Activated naive CD4-positive, alpha-beta T cell (primary cell): ENCODE measurements at places on chromosomes 11 and 22.

GRCh38 chr22:39955675-39956074 lies 4.5 kb upstream of the TMA7B start:
- no peak for DNase-seq

DNA sequence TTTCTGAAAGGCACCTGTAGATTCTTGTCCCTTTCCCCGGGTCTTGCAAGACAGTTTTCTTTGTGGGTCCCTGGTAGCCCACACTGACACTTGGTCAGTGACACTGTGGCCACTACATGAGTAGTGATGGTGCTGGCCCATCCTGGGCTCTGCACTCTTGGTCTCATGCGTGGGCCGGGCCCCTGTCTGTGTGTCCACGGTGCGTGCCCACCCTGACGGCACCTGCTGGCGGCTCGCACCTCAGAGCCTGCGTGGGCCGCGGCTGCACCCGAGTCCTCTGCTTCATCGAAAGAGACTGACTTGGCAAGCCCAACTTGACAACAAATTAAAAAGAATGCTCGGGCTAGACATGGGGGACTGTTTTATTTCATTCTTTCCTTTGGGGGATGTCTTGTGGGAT lies 37.5 kb downstream of the ADAMTS15 start:
- DNase-seq: no peak

DNA sequence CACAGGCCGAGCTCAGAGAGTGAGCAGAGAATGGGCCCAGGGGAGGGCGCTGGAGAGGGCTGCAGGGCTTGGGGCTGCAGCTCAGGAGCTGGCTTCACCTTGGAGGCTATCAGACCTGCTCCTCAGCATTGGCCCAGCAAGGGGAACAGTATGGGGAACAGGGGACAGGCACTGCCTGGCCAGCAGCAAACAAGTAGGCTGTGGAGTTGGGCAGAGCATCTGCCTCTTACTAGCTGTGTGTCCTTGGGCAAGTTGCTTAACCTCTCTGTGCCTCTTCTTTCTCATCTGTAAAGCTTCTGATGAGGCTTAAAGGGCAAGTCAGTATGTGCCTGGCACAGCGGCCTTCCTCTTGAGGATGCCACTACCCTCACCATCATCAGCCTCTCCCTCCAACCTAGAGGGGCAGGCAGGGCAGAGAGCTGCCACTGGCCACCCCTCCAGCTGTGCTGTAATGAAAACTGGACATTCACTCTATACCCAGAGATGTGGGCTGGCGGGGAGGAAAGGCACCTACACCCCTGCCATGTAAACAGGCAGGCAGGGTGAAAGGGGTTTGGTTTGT lies 7.5 kb upstream of the CDKN1C start:
- no peak for DNase-seq

DNA sequence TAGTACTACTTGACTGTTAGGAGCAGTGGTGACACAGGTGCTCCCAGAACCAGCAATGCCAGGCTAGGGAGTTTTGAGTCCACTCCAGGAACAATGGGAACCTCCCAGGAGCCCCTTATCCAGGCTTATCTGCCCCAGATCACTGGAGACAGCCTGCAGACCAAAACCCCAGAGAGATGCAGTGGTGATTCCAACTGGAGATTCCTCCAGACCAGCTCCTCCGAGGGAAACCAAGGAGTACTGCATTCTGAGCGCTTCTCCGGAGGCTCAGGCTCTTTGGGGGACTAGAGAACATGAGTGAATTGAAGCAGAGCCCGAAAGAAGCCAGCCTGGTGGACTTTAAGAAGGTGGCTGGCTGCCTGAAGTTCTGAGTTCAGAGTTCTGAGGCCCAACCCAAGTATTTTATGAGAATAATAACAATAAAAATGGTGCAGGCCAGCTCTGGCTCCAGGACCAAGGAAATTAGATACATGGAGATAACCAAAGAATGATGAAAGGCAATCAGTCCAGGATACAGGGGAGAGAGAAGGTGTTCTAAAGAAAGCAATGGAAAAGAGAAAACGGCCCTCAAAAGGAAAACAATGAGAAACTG lies 1.3 kb upstream of the TMEM25 start:
- DNase-seq: no peak

DNA sequence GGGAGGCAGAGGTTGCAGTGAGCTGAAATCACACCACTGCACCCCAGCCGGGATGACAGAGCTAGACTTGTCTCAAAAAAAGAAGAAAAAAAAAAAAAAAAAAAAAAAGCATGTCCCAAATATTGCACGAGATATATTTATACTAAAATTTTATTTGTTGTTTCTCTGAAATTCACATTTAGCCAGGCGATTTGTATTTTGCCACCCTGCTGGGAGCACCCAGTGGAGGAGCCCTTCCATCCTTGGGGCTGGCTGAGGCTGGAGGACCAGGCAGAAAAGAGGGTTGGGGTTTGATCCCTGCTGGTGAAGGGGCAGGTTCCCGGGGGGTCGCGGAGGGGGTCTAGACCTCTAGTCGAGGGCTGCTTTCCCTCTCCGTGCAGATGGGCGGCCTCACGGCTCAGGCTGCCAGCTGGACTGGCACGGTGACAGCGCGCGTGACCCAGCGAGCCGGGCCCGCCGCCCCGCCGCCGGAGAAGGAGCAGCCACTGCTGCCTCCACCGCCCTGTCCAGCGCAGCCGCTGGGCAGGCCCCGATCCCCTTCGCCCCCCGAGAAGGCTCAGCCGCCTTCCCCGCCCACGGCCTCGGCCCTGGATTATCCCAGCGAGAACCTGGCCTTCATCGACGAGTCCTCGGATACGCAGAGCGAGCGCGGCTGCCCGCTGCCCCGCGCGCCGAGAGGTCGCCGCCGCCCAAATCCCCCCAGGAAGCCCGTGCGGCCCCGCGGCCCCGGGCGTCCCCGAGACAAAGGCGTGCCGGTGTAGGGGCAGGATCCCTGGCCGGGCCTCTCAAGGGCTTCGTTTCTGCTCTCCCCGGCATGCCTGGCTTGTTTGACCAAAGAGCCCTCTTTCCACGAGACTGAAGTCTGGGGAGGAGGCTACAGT lies 952 bp upstream of the CATSPERZ start:
- no peak for DNase-seq

GRCh38 chr11:117597071-117597470 lies 199.9 kb downstream of the DSCAML1 start:
- DNase-seq: no peak

DNA sequence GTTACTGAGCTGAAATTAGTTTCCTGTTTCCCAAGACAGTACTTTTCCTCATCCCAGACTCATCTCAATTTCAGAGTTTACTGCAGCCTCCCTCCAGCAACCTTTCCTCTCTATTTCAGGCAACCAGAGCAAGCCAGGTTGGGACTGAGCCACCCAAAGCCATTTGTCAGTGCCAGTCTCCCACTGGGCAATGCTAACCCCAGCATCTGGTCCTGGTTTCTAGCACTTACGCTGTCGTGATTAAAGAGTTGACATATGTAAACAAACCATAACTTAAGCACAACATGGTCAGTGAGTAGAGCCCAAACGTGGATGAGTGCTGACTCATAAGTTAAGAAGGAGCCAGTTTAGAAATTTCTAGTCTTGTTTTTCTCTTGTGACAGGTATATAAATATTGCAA lies 119.6 kb upstream of the BLID start:
- no peak for DNase-seq

GRCh38 chr22:35568751-35569739 lies 28.4 kb downstream of the RASD2 start:
- DNase-seq: no peak

GRCh38 chr11:96339706-96340554 lies 3.1 kb downstream of the MAML2 start:
- no peak for DNase-seq

DNA sequence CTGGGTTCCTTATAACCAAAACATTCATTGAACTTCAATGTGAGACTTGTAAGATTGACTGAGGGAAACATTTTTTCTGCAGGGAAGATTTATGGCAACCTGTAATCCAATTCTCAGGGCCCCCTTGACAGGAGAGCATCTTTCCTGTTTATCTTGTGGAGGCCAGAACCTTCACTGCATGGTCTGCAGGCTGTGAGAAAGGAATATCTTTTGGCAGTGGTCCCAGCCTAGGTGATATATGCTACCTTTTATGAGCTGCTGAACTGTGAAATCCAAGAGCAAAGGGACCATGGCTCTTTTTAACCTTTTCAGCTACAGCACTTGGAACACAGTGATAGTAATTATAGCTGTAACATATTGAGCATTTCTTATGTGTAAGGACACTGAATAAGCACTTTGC lies 590.2 kb upstream of the B3GAT1 start:
- no peak for DNase-seq

DNA sequence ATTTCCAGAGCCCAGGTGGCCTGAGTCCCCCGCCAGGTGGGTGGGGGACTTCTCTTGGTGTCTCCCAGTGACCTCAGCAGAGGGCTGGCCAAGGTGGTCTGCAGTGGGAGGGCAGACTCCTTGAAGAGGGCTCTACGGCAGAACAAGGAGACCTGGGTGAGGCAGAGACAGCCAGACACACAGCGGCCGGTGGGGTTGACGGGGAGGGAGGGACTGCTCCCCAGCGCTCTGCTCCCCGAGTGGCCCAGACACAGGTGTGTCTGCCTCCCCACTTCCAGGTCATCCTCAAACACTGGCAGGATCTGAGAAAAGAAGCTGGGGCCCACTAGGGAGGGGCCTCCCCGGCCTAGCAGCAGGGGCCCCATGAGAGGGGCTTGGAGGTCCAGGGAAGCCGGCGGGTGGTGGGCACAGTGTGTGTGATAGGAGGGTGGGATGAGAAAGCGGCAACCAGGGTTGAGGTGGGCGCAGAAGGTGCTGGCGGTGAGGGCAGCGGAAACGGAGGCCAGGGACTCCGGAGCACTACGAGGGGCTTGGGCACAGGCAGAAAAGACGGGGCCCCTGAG lies 30.1 kb downstream of the SYT7 start:
- DNase-seq: no peak
